Right forelimb (tissue), 1 donor: ENCODE measurements at places on chromosomes 3 and 15.

DNA sequence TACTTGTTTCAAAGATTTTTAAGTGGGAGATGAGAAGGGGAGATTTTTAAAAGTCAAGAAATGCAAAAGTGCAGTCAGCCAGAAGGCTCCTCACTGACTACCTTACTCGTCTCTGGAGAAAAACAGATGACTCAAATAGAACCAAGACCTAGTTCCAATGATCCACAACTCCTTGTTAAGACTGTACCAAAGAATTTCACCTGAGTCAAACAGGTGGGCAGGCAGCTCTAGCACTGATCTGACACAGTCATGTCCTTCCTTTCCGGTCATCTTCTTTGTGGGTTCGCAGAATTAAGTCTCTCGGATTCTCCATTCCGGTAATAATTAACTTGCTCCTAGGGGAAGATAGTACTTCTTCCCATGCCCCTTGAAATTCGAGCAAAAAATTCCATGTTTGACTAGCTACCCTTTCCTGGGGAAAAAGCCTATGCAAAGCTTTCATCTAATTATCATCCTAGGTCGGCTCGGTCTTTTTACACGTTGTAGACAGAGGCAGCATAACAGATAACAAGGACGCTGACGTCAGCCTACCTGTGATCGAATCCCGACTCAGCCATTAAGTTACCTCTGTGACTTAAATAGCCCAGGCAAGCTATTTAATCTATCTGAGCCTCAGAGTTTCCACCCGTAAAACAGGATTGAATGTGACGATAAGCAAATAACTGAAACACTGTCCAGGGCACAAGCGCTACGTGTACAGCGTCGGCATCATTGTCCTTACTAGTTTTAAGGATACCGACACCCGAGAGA lies 758 bp downstream of the SELENOK start:
- no peak for DNase-seq

DNA sequence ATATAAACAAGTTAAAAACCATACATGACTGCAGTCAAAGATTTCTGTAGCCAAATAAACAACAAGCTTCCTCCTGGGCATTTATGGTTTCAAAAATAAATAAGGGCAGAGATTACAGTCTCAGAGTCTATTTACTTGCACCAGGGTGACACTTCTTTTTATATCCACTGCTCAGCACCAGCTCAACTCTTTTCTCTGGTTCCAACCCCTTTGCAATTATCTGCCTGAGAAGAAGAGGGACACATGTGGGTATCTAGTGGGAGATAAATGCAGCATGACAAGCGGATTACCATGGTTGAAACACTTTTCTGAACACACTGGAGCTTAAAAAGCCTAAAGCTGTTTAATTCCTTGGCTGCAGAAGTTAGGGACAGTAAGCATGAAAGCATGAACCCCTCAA lies 311.5 kb downstream of the CNTN3 start:
- DNase-seq, result no peak

- no peak for DNase-seq
Measured at GRCh38 chr3:4797201-4797705, 182.0 kb upstream of the BHLHE40 start.

GRCh38 chr3:104474011-104474410 lies 892.7 kb upstream of the ALCAM start:
- no peak for DNase-seq

GRCh38 chr15:70795311-70795665 lies 31.9 kb upstream of the UACA start:
- DNase-seq, result no peak

DNA sequence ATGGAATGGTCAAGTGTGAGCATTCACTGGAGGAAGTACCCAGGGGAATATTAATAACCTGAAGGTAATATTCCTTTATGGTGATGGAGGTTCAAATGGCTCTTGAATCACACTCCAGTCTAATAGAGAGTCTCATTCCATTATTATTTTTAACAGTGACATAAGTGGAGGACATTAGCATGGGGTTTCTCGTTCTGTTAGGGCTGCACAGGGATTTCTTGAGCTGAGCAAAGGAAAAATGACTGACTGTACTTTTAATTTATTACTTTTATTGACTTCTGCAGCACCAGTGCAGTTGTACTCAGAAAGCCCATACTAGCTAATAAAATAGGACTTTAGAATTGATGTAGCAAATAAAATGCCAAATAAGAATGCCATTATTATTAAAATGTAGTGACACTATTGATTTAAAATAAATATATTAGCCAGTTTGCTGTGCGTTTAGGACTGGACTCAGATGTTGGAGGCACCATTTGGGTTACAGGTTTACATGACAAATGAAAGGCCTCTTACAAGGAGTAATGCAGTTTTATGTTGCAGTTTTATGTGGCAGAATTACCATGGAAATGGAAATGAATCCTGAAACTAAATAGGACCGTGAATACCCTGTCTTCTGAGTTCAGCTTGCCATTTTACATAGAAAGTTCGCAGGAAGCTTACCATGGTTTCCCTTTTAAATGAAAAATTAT lies 705.1 kb upstream of the GRM7 start:
- DNase-seq, result no peak

DNA sequence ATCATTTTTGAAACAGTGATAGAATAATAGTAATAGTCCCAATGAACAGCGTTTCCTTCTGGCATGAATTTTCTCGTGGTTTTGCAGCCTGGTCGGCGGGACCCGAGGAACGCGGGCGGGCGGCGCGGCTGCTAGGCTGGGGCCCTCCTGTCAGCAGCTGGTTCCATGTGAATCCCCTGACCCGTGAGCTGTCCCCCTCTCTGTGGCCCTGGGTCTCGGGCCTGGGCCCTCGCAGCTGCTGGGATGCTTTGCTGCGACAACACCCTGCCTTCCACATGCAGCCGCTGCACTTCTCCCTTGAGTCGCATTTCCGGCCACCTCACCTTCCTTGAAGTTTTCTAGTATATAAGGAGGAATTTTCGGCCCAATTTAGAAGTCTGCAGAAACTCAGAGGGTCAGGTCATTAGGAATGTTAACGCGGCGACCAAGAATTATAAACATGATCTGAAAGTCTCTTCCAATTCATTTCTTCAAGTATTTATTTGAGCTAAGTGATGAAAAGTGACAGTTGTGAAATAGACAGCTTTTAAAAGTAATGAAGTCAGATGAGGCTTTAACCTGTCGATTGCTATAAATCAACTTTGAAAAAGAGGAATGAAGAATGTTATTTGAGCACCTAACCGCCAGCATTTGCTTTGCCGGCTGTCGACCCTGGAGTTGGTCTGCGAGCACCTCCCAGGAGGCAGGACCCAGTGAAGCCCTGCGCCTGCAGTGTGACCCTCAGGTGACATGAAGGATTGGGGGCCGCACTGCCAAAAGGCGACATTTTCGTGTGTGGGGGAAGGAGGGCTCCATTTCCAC lies 27.7 kb downstream of the NR2F2 start:
- peak; percentile 44 for DNase-seq

DNA sequence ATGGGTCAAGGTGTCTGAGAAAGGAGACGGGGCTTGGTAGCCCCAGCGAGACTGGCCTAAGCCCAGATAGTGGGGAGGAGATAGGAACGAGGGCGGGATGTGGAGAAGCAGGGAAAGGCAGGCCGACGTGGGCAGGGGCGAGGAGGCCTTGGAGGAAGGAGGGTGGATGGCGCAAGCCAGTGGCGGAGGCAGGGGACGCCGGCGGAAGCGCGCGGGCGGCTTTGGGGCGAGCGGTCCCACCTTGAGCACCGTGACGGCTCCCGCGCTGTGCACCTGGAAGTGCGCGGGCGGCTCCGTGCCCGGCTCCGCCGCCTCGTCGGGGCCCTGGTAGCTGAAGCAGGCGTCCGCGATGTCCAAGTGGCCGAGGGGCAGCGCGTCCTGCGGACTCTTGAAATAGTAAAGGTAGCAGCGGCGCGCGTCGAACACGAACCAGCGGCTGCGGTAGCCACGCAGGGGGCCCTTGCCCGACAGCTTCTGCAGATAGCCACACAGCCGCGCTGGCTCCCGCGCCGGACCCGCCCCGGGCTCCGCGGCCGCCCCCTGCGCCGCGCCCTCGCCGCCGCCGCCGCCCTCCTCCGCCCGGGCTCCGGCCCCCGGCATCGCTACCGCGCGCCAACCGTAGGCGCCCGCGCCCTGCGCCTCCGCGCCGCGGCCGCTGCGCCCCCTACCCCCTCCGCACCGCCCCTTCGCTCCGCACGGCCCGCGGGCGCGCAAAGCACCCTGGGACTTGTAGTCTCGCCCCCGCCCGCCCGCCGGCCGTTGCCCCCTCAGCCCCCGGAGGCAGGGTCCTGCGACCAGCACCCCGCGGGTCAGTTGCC lies at the start of gene TBC1D2B:
TSS of gene TBC1D2B (minus strand) at position 659 of the 818 bp plus-strand sequence. CDS start at position 600, 59 bp downstream.
- DNase-seq, result peak; percentile 83

- no peak for DNase-seq
Measured at GRCh38 chr15:93179072-93179471, 90.1 kb upstream of the RGMA start.

DNA sequence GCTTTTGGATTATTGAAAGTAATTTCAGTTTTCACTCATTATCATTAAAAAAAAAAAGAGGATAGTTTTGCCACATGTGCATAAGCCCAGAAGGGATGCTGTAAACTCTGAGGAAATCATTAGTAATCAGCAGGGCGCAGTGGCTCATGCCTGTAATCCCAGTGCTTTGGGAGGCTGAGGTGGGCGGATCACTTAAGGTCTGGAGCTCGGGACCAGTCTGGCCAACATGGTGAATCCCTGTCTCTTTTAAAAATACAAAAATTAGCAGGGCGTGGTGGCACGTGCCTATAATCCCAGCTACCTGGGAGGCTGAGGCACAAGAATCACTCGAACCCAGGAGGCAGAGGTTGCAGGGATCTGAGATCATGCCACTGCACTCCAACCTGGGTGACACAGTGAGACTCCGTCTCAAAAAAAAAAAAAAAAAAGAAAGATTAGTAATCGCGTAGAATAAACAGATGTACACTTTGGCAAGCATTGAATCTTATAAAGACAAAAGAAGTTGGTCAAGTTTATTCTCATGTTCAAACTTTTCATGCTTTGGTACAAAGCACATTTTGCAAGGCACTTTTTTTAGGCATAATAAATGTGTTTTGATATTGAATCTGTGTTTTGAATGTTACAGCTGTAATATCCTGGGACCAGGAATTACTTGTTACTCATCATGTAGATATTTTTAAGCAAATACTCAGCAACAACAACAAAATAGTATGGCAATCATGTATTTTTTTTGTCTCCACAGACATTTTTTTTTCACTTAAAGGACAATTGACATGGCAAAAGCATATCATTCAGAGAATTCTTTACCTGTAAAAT lies 93.2 kb upstream of the AGTR1 start:
- no peak for DNase-seq

DNA sequence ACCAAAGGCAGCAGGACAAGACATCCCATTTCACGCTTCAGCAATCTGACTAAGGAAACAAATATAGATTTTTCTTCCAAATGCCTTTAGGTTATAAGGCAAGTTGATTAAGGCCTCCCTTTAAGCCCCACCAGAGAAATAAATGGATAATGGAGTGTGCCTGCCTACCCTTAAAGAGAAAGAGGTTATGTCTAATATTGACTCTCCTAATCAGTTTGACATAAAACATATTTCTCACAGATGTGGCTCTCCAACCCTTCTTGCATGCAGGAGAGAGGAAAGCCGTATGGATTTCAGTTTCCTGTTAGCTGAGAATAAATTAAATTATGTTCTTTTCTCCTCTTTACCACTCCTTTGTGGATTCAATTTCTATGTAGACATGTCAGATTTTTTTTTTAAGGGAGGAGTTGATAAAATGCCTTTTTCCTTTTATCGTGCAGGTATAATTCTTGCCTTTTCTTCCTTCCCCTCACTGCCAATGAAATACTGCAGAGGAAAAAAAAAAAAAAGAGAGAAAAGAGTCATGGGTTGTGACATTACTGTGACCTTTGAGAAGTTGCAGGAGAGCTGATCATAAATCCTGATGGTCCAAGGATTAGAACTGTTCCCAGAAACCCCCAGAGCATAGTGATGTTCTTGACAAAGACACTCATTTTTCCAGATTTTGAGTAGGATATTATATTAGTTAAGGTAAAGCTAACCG lies 355.3 kb upstream of the SLCO3A1 start:
- no peak for DNase-seq

DNA sequence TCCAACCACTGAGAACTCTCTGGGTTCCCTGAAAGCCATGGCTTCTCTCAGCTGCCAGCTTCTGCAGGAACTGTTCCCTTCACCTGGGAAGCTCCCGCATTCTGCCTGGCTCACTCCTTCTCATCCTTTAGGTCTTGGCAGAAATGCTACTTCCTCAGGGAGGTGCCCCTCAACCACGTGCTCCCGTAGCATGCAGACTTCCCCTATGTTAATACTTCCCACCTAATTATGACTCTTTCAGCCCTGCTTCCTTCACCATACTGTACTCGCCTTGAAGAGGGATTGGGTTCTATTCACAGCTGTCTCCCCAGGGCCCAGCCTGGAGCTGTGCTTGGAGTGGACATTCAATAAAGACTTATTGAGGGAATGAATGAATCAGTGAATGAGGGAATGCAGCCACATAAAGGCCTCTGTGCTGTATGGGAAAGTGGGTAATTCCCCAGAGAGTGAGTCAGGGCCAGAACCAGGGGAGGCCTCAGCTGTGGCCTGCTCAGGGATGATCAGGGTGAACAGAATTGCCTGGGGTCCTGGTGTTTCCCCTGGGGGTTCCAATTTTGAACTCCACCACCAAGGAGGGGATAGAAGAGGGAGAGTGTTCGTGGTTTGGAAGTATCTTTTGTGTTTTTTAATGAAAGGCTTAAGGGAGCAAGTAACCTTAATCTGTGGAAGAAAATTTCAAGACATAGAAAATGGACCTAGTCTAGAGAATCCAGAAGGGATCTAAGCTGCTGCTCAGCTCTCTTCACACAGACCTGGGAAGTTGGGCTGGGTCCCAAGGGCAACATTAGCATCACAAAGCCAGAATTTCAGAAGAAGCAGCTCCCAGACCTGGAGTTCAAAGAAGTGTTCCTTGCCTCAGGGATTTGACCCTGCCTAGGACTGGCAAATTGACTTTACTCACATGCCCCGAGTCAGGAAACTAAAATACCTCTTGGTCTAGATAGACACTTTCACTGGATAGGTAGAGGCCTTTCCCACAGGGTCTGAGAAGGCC lies 14.6 kb upstream of the FAM107A start:
- no peak for DNase-seq

DNA sequence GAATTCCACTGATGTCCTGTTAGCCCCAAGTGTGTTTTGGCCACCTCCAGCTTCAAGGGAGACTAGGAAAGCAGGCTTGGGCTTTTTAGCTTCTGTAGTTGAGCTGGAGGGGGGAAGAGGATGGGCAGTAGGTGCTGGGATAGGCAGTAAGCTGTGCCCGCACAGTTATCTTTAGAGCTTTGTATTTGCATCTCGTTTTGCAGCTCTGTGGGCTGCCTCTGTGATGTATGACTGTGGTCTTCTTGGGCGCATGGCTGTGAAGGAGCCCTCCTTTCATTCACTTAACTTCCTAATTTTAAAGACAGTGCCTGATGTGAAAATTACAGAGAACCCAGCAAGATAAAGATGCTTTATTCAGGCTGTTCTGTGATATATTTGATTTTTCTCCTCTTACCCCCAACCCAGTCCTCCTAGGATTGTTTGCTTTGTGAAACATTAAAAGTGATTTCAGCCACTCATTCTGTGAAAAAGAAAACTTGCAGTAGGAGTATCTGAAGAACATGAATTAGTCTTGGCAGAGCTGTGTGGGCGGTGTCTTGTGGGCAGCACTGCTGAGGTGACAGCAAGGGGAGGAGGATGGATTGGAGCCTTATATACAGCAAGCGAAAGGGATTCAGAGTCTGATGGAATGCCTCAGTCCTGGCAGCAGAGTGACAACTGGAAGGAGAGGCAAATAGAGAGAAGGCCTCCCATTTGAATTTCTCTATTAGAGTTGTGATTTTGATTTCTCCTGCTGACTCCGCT lies 74.3 kb downstream of the LARS2 start:
- no peak for DNase-seq
